AG09309 (cell line): ENCODE measurements at places on chromosomes 16 and 17.

GRCh38 chr17:34318474-34318873 lies 761 bp upstream of the CCL8 start:
- DNase-seq, result no peak

GRCh38 chr17:57948555-57949420 lies 6.4 kb downstream of the CUEDC1 start:
- peak; percentile 98 for DNase-seq

DNA sequence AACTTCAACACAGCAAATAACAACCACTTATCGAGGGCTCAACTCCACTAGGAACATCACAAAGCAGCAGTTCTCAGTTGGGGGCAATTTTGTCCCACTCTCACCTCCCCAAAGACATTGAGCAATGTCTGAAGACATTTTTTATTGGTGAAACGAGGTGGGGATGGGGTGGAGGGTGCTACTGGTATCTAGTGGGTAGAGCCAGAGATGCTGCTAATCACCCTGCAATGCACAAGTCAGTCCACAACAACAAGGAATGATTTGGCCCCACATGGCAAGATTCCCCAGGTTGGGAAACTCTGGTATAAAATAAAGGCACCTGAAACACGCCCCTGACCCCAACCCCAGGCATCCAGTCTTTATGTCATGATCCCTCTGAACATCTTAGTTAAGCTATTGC lies 33.3 kb downstream of the TLE7 start:
- DNase-seq, result no peak

DNA sequence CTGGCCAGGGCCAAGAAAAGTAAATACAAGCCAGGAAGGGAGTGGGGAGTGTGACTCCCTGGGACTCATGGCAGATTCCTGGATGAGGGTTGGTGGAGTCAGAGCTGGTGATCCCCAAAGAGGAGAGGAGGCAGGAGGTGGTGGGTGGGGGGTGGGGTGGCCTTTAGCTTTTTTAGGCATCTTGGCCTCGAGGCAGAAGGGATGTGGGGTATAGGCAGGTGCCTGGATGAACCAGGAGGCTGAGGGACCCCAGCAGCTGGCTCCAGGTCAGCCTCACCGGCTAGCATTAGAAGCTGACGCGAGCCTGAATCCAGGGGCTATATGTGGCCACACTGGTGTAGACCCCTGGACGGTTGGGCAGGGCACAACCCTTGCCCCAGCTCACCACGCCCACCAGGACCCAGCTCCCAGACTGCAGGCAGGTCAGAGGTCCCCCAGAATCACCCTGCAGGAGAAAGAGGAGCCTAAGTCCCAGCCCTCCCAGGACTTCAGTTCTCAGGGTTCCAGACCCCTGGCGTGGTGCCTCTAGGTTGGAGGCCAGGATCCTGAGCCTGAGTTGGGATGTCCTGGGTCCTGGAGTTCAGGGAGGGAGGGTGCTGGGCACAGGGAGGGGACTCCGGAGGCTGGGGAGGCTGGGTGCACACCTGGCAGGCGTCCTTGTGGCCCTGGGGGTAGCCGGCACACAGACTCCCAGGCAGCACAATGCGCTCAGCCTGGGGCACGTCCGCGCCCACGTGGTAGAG lies 2.8 kb downstream of the PRSS33 start:
- DNase-seq, result no peak

DNA sequence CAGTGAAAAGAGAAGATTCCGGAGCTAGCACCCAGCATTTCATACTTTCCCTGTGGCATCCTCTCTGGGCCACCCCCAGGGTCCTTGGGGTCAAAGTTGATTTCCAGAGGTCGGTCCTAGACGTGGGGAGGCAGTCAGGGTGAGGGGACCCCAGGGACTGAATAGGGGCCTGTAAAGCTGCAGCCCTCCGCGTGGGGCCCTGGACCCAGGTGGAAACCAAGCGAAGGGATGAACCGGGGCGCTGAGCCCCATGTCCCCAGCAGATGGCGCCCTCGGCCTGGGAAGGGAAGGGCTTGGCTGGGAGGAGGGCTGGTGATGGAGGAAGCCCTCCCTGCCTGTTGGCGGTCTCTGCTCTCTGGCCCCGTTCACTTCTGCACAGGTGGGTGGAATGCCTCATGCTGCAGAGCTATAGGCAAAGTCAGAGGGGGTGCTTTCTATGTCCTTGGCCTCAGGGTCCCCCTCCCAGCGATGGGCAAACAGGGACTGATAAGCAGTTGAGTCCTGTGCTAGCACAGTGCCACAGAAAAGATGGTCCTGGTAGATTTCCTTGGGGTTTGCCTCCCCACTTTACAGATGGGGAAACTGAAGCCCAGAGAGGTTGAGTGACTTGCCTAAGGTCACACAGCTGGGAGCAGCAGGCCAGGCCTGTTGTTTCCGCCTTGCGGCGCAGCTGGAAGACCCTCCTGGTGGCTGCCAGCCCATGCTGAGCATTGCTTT lies 163.4 kb upstream of the CIBAR2 start:
- no peak for DNase-seq

GRCh38 chr16:12188935-12189249 lies 212.4 kb downstream of the SNX29 start:
- DNase-seq, result no peak

DNA sequence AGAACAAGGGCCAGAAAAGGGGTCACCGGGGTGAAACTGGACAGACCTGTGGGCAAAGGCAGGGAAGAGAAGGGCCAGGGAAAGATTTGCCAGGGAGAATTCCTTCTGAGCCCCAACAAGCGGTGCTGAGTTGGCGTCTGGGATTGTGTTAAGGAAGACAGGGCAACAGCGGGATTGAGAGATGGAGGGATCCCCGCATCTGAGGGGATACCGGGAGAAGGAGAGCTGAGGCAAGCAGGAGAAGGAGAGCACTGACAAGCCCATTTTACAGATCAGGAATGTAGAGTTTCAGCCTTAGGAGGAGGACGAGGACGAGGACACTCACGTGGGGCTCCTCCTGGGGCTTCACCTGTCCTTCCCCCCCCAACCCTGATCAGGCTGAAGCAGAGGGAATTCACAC lies 998 bp upstream of the ABCC3 start:
- no peak for DNase-seq

GRCh38 chr17:29927546-29927945 lies 2.5 kb downstream of the SSH2 start:
- no peak for DNase-seq

DNA sequence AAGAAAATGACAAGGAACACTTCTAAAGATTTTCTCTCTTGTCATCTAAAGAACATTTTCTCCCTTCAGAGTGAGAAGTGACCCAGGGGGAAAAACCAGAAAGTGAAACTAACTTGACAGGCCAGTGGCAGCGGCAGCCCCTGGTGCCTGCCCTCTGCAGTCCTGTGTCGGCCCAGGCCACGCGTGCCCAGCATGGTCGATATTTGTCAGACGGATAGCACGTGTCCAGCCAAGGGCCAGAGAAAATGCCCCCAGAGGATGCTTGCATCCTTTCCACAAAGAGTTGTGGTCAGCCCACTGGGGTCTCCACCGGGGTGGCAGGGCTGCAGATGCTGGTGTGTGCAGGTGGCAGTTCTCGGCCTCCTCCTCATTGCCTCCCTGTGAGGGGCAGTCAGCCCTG lies 176.6 kb downstream of the RAB11FIP4 start:
- DNase-seq, result no peak

DNA sequence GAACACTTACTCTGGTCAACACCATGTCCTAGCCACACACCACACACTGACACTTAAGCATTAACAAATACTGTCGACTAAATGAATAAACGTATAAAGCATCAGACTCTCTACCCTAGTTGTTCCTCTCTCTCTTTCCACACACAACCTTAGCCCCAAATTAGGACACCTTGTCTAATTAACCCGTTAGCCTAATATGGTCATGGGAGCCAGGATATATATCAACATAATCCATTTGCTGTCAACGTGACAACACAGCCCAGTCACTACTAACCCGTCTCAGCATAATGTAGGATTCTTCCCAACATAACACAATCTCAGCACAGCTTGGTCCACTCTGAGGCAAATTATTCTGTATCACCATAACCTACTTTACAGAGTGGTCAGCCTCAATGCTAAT lies 2.2 kb downstream of the DVL2 start:
- no peak for DNase-seq

GRCh38 chr17:66677201-66677981 lies 157.5 kb upstream of the CACNG5 start:
- DNase-seq, result peak; percentile 71

- DNase-seq, result no peak
Measured at GRCh38 chr17:76909971-76910760, 42.0 kb downstream of the MGAT5B start.

GRCh38 chr17:19384723-19385391 lies 2.1 kb downstream of the MFAP4 start:
- peak; percentile 79 for DNase-seq

GRCh38 chr17:59287891-59288290 lies 43.6 kb upstream of the YPEL2 start:
- no peak for DNase-seq

GRCh38 chr17:58648236-58648635 lies 43.6 kb downstream of the TEX14 start:
- no peak for DNase-seq

DNA sequence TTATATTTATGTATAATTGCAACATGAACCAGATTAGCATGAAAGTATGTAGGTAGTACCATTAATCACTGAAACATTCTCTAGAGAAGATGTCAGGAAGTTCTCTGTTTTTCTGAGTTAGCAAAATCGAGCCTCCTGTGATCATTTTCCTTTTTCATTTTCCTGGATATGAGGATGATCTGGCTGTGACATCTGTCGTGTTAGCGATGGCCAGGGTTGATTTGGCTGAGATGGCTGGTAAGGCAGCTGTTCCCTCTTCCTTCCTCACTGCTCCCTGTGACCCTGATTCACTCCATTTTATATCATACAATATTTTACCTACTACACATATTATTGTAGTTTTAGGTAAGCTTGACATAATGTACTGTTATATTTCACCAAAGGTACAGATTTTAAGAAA lies 10.3 kb downstream of the CNTNAP4 start:
- no peak for DNase-seq

DNA sequence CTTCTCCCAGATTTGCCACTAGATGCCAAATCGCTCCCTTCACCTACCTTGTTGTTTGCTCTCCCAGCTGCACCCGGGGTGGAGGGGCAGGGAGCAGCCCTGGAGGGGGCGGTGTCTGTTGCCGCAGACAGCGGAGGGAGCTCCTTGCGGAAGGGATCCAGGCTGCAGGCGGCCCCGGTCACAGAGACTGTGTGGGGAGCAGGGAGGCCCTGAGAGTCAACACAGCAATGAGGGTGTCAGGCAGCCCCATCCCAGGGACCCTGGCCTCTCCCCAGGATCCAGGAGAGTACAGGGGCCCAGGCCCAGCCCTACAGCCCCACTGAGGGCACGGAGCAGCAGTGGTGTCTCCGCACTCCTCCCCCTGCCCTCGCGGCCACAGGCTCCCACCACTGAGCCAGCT lies 50.5 kb upstream of the CHMP6 start:
- no peak for DNase-seq
